Right renal pelvis (tissue), 4 donors: ENCODE measurements at places on chromosomes 11 and 22.

- no peak for DNase-seq
These were observed 14.1 kb downstream of the KBTBD3 start for GRCh38 chr11:106063009-106063408.

DNA sequence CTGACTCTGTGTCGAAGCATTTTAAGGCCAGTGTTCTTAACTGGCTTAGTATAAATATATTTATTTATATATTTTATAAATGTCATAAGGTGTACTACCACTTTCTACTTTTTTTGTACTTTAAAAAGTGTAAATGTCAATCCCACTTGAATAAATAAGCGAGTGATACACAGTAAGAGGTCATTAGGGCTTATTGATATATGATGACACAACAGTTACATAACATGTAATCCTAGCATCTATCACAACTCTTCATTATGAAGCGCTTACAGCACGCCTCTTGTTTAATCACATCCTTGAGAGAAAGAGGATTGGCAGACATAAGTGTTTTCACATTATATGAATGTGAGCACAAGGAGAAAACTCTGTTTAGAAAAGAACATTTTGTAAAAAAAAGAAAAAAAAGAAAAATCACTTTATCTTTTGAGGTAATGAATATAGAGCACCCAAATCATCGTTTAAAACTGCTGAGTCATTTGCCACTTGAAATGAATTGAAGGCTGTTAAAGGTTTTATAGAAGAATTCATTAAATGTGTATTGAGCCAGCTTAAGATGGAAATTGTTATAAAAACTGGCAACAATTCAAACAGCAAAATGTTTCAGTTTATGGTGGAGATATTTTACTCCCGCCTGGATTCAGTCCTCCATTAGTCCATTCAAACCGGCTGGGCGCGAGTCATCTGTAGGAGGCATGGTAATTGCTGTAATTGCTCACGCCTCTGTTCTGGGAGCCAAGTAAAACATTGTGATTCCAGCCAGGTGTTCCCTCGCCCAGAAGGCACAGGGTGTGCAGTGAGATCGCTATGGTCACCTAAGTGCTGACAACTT lies 627.3 kb upstream of the KIRREL3 start:
- DNase-seq = no peak

GRCh38 chr11:109695696-109696095 lies 273.7 kb downstream of the C11orf87 start:
- no peak for DNase-seq

DNA sequence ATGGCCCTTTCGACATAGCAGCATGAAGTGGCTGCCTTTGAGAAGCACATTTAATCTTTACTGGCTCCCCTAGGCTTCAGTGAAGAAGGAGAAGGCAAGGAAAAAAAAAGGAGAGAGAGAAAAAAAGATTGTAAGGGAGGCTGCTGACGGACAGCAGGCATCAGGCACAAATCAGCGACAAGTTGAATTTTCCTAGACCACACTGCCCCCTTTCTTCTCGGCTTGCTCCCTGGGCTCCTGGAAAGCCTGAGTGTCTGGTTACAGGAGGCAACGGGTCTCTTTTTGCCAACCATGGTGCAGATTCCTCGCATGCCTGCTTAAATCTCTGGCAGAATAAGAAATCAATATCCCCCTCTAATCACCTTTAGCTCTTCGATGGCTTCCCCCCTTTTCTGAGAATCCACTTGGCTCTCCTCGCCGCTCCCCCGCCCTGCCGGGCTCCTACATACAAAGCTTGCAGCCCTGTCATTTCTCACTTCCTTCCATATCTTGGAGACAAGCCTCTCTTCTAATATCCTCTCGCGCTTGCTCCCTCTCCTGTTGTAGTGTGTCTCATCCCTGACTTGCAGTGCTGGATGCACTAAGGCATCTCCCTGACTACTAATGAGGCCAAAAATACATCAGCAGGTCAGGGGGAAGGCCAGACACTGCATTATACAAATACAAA lies 14.3 kb downstream of the BLID start:
- peak; percentile 81 for DNase-seq

- no peak for DNase-seq
These were observed 86.8 kb upstream of the CRTAM start for GRCh38 chr11:122751292-122752070.

GRCh38 chr11:116605543-116606459 lies 167.0 kb downstream of the BUD13 start:
- DNase-seq = peak; percentile 58

DNA sequence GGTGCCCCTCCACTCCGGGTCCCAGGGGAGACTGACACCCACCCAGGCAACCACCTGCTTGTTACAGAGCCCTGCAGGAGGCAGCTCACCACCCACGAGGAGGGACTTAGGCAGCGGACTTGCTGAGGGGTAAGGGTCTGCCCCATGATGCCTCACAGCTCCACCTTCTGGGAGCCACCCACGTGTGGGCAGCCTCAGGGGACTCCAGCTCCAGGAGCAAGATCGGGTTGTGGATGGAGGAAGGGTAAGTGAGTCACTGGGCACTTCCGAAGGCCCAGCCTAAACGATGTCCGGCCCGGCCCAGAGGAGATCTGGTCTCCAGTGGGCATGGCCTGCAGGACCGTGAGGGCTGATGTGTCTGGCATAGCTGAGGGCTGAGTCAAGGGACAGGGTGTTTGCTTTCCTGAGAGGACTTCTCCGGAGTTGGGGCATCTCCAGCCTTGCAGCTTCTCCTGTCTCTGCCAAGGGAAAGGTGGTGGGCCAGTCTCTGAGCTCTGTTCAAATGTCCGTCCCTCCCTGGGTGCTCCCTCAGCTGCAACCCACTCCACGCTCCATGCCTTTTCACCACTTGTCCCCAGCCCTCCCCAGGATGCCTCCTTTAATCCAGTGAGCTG lies 32.3 kb upstream of the P2RY2 start:
- no peak for DNase-seq

- no peak for DNase-seq
These were observed 94.9 kb downstream of the SCN3B start for GRCh38 chr11:123559523-123559955.

GRCh38 chr11:10087186-10087922 lies 206.7 kb downstream of the SBF2 start:
- DNase-seq = no peak

DNA sequence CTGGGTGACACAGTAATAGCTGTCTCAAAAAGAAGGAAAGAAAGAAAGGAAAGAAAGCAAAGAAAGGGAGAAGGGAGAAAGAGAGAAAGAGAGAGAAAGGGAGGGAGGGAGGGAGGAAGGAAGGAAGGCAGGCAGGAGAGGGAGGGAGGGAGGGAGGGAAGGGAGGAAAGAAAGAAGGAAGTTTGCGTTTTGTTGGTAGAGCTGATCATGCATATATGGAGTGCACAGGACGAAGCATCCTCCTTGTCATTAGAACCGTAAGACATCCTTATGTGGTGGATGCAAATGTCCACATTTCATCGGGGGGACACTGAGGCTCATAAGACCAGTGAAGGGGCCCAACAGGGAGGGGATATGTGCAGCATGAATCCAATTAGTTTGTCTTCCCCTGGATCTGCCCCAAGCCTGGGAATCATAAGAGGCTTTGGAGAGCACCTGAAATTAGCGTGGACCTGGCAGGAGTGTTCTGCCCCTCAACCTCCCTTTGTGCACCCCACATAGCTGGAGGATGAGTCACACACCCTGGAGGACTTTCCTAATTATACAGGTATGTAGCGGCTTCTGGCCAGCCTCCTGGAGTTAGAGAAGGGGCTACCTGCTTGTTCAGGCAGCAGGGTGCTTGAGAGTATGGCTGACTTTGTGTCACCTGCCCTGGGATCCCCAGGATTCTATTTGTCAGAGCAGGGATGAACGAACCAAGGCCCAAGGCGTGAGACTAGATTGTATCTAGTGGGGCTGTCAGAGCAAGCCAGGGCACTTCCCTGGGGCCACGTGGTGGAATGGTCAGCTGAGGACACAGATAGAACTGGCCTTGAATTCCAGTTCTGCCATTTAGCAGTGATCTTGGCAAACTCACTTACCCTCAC lies 119.7 kb upstream of the CD82 start:
- no peak for DNase-seq
